ENCODE measurements at places on chromosomes 4 and X.

DNA sequence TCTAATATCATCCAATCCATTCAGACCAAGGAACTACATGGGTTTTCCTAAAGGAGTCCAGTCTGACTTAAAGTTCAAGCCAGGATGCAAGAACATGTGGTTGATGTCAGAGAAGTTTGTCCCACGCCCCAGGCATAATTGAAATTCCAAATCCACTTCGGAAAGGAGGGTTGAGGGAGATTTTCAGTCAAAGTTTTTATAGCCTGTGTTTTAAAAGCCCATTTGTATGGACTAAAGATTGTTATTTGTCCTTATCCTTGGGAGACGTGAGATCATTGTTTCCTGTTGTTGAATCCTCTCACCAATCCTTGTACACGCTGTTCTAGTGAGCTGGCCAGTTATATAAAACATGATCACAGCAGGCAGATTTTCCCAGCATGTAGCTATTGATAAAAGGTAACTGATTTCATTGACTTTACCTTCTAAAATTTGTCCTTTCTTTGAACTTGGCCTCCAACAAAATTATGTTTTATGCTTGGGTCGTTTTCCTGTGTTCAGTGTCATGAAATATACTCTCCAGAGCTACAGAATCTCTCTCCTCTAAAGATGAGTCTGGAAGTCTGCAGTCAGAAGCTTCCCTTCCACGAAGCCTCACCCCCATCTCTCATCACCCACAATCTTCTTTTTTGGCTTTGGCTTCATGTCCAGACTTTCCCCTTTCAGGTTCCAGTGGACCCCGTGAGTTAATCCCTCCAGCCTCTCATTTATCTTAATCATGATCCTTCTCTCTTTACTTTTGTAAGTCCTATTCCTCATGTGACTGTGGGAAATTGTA, 92.9 kb downstream of the ATP10D start:
- no peak for DNase-seq

GRCh38 chr4:151202851-151203455, 74.0 kb upstream of the PRSS48 start:
- no peak for DNase-seq

DNA sequence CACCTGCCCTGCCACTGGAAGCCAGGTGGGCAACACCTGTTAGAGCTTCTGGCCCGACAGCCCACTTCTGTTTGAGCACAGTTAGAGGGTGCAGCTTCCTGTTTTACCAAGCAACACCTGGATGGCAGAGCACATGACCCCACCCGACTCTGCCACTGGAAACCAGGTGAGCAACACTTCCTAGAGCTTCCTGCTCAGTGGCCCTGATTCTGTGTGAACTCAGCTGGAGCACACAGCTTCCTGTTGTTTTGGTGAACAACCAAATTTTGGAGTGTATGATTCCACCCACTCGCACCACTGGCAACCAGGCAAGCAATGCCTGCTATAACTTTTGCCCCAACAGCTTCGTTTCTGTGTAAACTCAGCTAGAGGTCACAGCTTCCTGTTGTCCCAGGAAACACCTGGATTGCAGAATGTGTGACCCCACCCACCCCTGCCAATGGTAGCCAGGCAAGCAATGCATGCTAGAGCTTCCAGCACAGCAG, 163.8 kb upstream of the KLF8 start:
- DNase-seq = no peak

- DNase-seq = no peak
These were observed 70.8 kb downstream of the GAB1 start for GRCh38 chr4:143407474-143407873.

GRCh38 chr4:33453436-33453835, 2733.3 kb downstream of the PCDH7 start:
- no peak for DNase-seq

DNA sequence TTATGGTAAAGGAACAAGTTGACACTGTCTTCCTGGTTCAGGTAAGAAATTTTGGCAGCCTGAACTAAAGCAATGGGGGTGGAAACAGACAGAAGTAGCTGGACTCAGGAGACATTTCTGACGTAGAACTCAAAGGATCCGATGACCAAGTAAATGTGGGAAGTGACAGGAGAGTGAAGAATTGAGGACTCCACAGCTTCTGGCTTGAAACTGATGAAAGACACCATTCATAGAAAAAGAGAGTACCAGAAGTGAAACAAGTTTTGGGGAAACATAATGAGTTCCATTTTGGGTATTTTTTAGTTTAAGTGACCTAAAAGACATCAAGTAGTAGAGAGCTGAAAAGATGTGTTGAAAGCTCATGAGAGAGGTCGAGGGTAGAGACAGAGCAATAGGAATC, 5.7 kb downstream of the FAM120C start:
- no peak for DNase-seq

GRCh38 chr4:87977521-87978278, 2.2 kb downstream of the SPP1 start:
- no peak for DNase-seq

DNA sequence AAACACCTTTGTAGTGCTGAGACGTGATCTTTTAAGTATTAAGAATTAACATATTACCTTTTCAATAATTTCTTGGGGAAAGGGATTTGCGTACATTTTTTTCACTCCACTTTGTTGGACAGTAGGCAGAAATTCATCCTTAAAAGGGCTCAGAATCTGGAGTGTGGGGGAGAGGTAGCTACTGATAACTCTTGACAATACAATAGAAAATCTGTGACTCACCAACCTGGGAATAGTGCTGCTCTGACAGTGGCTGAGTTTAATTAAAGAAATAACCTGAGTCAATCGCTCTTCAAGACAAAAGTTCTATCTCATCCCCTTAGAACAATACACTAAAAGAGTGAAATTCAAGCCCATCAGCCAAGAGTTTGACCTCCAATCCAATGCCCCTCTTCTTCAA, 60.2 kb downstream of the SLC9A7 start:
- no peak for DNase-seq

- DNase-seq = no peak
These were observed 129.8 kb upstream of the TRIM2 start for GRCh38 chr4:153074486-153074885.

DNA sequence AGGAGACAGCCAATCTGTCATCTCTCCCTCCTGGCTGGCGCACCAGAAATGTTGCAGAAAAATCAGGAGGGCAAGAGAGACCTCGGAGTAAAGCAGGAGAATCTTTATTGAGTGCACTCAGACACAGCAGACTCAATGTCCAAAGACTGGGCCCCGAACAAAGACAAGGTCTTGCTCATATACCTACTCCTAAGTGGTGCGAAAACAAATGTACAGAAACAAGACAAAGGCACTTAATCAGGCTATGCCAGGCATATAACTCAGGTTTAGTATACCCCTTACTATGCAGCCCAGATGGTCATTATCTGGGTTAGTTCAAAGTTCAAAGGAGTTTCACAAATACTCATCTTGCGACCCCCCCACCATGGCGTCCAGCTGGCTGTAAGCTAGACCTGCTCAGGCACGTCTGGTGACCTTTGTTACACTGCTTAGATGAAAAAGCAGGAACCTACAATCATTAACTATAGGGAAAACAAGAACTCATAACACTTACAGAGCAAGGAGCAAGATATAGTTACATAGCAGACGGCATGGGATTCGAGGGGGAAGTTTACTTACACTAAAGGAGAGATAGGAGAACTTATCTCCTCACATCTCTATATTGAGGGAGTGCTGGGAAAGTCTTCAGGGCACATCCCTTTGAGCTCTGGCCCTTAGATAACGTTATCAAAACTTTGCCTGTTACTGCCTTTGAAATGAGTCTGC, 27.5 kb downstream of the SULT1E1 start:
- no peak for DNase-seq

DNA sequence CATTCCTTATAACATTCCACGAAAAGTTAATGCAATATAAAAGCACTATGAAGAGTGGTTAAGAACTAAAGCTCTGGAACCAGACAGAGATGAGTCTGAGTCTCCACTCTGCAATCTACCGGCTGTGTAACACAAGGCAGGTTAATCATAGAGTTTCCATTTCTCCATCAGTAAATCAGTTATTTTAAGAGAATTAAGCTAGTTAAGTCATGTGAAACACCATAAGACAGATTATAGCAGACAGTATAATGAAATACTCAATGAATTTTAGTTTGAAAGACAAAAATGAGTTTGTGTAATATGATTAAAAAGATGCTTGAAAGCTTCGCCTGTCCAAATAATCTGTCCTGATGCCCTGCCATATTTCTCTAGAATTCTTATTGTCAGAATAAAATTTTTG, 282.6 kb upstream of the ACTRT1 start:
- no peak for DNase-seq

- DNase-seq = no peak
These were observed 29.9 kb upstream of the SOWAHD start for GRCh38 chrX:119728487-119728886.

DNA sequence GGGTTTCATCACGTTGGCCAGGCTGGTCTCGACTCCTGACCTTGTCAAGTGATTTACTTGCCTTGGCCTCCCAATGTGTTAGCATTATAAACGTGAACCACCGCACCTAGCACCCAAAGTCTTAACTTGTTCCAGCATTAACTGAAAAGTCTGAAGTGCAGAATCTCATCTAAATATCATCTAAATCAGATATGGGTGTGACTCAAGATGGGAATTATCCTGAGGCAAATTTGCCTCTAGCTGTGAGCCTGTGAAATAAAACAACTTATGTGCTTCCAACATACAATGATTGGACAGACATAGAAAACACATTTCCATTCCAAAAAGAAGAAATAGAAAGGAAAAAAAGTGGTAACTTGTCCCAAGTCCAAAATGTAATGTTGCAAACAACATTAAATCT, 641.1 kb upstream of the ATOH1 start:
- no peak for DNase-seq

DNA sequence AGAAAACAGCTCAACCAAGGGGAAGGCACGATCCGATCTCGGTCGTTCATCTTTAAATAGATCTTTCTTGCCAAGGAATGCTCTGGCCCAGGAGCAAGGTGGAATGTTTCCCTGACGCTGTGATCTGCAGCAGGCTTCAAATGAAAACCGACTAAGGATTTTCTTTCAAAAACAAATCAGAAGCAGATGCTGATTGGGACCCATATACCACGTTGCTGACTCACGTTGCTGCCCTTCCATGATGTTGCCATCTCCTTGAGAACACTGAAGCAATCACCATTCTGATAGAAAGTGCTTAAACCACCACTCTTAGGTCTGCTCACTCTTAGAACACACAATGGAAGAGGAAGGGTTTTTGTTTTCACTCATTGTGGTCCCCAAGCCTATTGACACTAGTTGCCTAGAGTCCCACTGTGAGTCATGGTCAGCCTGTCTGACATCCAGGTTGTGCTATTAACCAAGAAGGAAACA, 26.1 kb downstream of the LAMTOR3 start:
- no peak for DNase-seq

GRCh38 chr4:73019462-73020047, 50.0 kb downstream of the COX18 start:
- no peak for DNase-seq

GRCh38 chr4:89439533-89439932, 131.9 kb upstream of the GPRIN3 start:
- no peak for DNase-seq

- no peak for DNase-seq
These were observed 86.5 kb upstream of the ZIC3 start for GRCh38 chrX:137479386-137479785.

DNA sequence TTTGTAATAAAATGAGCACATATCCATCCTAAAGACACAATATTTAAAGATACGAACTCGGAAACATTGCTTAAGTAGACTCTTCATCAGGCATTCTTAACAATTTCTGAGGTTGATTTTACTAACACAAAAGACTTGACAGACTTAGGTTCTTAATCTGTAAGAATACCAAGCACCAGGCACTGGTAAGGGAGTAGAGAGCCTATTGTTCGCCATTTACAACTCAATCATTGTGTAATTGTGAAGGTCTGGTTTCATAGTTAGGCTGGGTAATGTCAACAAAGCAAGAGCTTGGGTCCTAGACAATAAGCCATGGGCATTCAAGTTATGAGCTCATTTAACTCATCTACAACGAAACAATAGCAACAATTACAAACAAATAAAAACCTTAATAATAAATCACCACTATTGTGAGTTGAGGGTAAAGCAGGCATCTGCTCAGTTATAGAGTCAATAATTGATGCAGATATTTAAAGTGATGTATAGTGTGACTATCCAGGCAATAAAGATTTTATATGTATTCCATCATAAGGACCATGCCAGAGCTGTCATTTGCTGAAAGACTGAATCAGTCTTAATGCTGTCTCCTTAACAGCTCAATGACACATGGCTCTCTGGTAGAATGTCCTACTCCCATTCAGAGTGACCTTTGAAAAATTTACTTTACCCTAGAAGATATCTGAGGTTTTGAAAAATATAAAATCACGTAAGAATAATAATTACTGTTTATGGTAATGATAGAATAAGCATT, 664.0 kb upstream of the PCDH7 start:
- DNase-seq = no peak

DNA sequence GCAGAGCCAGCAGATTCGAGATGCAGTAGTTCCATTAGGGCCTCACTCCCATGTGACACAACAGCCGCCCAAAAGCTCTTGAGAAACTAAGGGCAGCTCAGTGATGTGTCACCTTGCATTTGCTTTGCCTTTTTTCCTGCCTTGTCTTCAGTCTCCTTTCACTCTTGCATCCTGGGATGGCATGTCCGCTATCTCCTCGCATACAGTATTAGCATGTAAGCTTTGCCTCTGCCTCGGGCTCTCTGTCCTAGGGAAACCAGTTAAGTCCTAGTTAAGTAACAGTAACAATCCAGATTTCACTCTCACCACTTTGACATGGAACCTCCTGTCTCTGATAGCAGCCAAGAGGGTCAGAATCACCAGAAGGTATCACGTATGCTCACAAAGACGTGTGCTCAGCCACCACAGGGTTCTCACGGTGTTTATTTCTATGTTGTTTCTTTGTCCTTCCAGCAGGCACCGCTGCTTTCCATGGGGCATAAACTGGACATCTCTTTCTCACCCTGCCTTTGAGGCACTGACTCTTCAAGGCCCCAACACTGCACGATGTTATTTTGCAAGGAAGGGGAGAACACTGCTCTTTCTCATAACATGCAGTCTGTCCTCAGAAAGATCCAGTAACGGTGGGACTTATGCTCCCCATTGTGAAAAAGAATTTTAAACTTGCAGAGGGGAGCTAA, 26.7 kb upstream of the SORBS2 start:
- no peak for DNase-seq

DNA sequence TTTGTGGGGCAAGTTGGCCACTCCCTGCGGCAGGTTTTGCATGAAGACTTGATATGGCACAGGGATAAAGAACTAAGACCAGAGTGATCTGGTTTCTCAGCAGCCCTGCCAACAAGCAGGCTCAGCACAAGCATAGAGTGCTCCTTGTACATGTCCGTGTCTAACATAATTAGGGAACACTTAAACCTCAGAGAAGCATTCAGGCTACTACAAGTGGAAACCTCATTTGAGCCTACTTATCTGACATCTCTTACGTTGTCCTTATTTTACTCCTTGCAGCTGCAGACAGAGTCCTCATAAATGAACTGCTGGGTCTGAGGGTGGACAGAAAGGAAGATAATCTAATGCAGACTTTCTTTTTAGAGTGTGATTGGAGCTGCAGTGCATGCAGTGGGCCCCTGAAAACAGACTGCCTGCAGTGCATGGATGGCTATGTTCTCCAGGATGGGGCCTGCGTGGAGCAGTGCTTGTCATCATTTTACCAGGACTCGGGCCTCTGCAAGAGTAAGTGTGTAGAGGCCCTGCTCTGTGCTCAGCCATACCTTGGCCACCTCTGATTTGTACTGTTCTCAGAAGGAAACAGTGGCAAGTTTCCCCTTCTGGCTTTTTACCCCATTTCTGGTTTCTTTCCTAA, 179.1 kb upstream of the ANXA3 start:
- no peak for DNase-seq

- no peak for DNase-seq
These were observed 20.3 kb downstream of the CLRN2 start for GRCh38 chr4:17535242-17535641.

- DNase-seq = no peak
These were observed 104.6 kb downstream of the PHEX start for GRCh38 chrX:22136711-22137110.

GRCh38 chr4:133618963-133619362, 469.9 kb downstream of the PCDH10 start:
- DNase-seq = no peak

Measured in activated CD8-positive, alpha-beta memory T cell treated with anti-CD3 and anti-CD28 coated beads for 4 hours (primary cell).